CD8-positive, alpha-beta T cell (primary cell): ENCODE measurements at places on chromosomes 11 and 22.

DNA sequence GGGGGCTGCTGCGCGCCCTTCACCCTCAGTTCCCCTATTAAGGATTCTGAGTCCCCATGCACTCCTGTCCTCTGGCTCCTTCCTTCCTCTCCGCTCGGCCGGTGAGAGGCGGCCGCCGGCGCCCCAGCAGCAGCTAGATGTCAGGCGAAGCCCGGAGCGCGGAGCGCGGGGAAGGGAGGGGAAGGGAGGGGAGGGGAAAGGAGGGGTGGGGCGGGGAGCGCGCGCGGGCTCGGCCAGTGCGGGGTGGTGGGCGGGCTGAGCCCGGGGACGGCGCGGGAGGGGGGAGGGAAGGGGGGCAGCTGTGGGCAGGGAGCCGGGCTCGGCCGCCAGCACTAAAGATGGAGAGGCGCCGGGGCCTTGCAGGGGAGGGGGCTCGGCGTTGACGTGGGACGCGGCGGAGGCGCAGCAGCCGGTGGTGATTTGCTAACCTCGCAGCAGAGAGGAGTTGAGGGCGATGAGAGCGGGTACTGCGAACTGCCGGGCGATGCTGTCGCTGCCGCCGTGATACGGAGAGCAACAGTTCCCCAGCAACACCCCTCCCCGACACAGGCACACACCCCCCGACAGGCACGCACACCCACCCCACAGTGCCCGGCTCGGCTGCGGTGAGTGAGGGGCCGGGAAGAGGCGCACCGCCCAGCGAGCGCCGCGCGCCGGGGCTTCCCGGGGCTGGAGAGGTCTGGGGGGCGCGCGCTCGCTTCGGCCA lies at the start of gene ZBTB16:
Gene ZBTB16 (plus strand): TSS at position 434 of the 706 bp plus-strand sequence. CDS start 3,590 bp downstream, outside the sequence.
- peak; percentile 65 for DNase-seq

- no peak for DNase-seq
Measured at GRCh38 chr11:112643416-112643815, 317.8 kb upstream of the NCAM1 start.

DNA sequence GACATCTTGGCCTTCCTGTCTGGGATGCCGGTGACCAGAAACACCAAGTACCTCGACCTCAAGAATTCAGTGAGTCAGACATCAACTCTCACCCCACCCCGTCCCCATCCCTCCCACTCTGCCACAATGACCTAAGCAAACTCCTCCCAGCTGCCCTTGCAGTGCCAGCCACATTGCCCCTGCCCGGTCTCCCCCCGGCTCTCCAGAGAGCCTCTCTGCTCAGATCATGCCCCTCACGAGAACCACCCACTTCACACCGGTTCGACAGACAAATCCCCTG lies 23.6 kb upstream of the MYRF start:
- DNase-seq = no peak

- DNase-seq = no peak
Measured at GRCh38 chr11:2549876-2550605, 105.2 kb downstream of the KCNQ1 start.

GRCh38 chr11:107018219-107018901 lies at the start of gene GUCY1A2:
Gene GUCY1A2, minus strand, starts transcription at chr11:107018476. Its CDS starts 421 bp downstream, at chr11:107018055.
- no peak for DNase-seq

- DNase-seq = no peak
Measured at GRCh38 chr11:111942829-111943228, 5.7 kb downstream of the DIXDC1 start.
